NCI-H187 (cell line): ENCODE measurements at places on chromosomes 11 and 22.

DNA sequence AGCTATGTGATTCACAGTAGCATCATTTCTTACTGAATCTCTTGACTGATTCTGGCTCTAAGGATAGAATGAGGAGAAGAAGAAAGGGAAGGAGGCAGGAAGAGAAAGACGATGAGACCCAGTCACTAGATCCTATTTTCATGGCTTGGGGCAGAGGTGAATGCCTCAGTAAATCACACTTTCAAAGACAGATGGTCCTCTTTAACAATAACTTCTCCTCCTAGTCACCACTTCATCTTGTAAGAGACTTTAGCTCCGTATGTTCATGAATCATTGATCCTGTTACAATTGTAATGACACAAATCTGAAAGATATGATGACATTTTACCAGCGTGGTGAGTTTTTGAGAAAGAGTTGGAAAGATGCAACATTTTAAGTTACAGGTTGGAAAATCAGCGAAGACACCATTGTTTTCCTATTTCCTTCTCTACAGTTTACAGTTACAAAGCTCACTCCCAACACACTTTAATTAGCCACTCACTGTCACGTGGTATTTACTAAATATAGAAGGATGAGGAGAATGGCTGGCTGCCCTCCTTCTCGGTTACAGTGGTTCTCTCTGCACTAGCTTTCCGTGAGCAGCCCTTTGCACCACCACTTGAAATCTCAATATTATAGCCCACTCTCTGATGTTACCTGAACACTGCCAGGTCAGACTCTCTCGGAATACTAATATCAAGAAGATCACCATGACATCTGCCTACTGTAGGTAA lies 205.8 kb downstream of the CADM1 start:
- DNase-seq: peak; percentile 28

DNA sequence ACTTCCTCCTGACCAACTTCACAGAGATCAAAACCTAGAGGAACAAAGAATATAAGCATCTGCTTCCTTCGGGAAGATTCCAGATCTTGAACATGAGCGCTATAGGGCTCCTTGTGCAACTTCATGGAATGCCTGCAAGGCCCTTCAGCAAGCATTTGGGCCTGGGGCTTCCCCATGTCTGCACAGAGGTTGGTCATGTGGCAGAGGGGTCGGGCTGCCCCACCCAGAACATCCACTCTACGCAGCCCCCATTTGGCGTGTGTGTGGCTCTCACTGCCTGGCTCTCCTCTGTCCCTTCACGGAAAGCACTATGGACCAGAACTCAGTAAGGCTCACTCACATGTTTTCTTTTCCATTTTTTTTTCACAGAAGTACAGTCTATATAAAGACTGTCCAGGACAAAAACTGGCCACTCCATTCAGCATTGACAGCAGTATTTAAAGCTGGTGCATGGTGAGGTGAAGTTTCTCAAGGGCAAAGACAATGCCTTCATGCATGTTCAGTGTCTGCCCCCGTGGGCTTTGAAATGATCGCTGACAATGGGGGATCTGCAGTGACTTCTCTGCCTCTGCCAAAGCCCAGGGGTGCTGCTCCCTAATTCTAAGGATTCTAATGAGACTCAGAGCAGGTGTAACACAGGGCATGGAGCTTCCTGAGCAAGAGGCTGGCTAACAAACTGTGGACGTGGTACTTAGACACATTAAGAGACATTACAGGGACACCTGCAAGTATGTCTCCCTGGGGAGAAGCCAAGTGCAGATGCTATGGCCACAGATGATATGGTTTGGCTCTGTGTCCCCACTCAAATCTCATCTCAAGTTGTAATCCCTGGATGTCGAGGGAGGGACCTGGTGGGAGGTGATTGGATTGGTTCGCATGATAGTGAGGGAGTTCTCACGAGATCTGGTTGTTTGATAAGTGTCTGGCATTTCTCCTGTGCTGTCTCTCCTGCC lies 66.5 kb upstream of the PITPNB start:
- DNase-seq: no peak

GRCh38 chr11:69775163-69775755 lies at the start of gene FGF4:
Gene FGF4, minus strand, starts transcription at chr11:69775341. Its CDS starts 257 bp downstream, at chr11:69775084.
- DNase-seq: no peak

GRCh38 chr11:112166562-112166961 lies 610 bp upstream of the TEX12 start:
- DNase-seq: no peak

GRCh38 chr22:45101515-45102227 lies 62.1 kb upstream of the NUP50 start:
- DNase-seq: peak; percentile 34

DNA sequence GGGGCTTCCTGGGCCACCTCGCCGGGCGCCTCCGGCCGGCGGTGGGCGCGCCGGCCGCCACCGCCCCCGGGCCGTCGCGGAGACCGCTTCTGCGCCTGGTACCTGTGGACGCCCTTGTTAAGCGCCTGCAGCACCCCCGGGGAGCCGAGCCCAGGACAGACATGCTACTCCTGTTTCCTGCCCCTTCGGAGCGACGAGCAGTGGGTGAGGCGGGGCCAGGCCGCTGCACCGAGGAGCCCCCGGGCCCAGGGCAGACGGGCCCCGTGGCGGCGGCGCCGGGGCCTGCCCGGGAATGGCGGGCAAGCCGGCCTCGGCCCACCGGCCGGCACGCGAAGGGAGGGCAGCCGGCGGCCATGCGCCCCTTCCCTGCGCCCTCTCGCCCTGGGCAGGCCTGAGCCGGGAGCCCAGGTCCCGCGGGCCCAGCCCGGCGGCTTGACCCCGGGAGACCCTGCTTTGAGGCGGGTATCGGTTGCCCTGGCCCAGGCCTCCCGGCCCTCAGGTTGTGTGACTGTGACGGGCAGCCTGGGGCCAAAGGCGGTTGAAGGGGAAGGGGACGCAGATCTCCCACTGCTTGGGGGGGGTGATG lies 789 bp upstream of the KDM2A start:
- no peak for DNase-seq

- no peak for DNase-seq
These were observed 106.4 kb upstream of the SESN3 start for GRCh38 chr11:95337175-95337957.

DNA sequence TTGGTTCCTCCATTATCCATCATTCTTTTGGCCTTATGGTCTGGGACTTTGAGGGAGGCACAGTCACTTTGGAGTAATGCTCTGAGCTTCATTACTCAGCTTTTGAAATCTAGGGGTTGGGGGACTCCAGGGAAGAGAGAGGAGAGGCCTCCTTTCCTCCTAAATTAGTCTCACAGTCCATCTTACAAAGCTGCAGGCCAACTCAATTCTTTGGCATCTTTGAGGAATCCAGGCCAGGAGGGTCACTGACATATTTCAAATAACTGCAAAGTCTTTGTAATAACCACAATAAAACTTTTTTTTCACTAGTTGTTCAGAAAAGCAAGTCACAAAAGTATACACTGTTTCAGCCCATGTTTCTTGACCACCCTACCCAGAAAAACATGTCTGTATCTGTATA lies 73.3 kb upstream of the FAR1 start:
- no peak for DNase-seq

GRCh38 chr11:293271-293851 lies 4.4 kb downstream of the PGGHG start:
- no peak for DNase-seq
